Foreskin fibroblast (primary cell): ENCODE measurements at places on chromosomes 12 and 14.

GRCh38 chr14:100889641-100890040 lies 13.9 kb downstream of the RTL1 start:
- no peak for DNase-seq

- no peak for DNase-seq
Observed at GRCh38 chr14:65159281-65160062, 57.2 kb upstream of the MAX start.

GRCh38 chr14:29166507-29166906 lies 399.9 kb downstream of the FOXG1 start:
- no peak for DNase-seq

DNA sequence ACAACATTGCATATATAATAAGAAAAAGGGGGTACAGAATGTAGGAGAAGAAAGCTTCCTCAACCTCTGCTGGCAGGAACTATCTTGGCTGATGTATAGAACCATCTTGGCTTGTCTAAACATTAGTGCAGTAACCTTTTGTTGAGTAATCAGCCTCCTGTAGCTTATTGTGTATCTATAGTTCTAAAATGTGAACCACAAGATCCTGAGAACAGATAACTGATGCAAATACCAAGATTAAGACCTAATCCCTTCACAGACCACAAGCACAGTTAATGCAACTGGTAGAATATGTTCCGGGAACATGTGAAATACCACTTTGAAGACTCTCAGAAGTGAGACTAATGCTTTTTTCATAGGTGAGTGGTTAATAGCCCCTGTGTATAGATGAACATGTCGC lies 50.7 kb upstream of the KCNC2 start:
- DNase-seq = no peak

DNA sequence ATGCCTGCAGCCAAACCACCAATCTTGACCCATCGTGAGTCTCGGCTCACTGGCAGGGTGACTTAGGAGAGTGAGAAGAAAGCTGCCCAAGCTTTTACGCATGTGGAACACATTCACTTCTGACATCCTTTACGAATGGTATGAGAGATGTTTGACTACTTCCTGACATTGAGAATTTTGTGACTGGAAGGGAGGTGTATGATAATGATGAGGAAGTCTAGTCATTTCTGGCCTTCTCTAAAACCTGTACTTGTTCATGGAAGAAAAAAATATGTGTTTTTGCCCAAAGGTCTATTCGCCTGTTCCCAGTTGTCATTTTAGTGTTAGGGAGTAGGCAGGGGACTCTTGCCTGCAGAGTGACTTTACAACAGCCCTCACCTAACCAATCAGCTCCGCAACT lies 227.2 kb upstream of the ATP2B1 start:
- DNase-seq = no peak

DNA sequence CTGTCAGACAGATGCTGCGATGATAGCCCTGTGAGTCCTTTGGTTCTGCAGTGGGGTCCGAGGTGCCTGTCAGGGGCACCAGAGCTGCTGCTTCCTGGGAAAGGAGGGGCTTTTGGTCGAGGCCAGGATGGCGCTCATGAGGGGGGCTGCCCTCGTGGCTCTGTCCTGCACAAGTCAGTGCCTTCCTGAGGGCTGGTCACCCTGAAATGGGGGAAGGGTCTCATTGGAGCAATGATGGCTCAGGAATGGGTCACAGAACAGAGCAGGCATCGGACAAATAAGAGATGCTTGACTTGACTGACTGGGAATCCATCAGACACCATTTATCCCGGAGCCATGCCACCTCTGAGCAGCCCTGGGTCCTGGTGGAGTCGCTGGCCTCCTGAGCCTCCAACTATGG lies 121.9 kb downstream of the ADGRD1 start:
- DNase-seq = no peak

DNA sequence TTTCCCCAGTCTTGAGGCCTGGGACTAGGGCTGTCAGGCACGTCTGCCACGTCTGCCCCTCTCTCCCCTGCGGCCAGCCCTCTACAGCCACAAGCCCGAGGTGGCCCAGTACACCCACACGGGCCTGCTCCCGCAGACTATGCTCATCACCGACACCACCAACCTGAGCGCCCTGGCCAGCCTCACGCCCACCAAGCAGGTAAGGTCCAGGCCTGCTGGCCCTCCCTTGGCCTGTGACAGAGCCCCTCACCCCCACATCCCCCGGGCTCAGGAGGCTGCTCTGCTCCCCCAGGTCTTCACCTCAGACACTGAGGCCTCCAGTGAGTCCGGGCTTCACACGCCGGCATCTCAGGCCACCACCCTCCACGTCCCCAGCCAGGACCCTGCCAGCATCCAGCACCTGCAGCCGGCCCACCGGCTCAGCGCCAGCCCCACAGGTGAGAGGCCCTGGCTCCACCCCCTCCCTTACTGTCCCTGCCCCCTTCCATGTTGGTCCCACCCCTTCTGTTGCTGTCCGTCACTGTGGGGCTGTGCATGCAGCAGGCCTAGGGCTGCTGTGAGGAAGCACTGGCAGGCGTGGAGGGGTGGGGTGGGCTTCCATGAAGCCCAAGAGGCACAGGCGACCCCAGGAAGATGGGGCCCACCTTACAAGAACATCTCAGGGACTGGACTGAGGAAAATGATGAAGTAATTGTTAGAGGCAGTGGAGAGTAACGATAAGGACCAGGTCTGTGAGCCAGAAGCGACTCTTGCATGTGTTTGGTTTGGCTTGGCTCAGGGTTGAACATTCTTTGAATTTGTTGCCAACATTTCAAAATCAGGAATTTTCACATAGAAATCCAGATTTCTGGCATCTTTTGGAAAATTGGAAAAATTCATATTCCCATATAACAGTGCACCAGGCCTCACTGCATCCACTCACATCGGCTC lies 16.8 kb downstream of the C12orf43 start:
- peak; percentile 15 for DNase-seq

GRCh38 chr14:90294872-90295271 lies 36.9 kb downstream of the NRDE2 start:
- no peak for DNase-seq

DNA sequence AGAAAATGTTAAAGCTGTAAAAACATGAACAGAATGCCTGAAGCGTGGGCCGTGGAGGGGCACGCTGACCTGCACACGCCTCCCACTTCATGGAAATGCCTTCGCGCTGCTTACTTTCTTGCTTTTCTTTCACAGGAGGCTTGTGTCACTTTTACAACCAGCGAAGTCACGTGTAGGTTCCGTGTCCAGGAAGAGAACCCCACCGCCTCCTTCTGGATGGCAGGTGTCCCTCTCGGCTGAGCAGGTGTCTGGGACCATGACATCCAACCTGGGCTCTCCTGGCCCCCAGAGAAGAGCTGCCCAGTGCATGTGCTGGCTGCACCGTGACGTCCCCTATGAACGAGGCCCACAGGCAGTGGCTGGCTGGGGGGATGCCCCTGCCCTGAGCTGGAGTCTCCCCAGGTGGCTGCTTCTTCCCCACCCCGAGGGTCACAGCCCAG lies 345.0 kb upstream of the SFSWAP start:
- no peak for DNase-seq

DNA sequence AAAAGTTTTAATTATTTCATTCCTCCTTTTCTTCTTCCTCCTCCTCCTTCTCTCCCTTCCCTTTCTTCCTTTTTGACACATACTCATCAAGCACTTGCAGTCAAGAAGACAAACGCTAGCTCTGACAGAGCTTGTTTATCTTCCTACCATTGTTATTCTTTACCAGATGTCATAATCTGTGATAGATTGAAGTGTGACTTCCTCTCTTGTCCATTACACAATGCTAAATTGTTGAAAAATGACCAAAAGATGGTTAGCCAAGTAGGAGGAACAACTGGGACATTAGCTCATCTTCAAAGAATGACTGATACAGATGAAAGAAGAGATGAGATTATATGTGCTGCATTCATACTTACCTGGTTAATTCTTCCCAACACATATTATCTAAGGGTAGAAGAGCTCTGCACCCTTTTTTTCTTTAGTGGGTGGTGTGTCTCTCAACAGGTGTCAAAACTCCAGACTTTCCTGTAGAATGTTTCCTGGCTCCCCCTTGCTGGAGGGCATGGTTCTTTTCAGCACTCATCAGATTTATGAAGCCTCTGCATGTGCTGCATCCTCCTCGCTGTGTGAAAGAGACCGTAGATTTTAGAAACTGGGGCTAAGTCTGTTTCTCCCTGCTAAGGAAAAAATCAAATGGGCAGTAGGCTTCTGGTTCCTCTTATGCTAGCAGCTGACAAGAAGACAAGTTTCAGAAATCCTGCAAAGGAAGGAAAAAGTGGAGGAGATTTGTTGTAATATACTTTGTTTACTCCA lies 147.1 kb downstream of the TMX1 start:
- DNase-seq = peak; percentile 68

GRCh38 chr12:59742841-59743240 lies 147.0 kb downstream of the SLC16A7 start:
- peak; percentile 62 for DNase-seq

- no peak for DNase-seq
Observed at GRCh38 chr14:46433381-46433780, 218.2 kb downstream of the RPL10L start.

- DNase-seq = no peak
Observed at GRCh38 chr14:89652352-89652751, 235.3 kb upstream of the FOXN3 start.

DNA sequence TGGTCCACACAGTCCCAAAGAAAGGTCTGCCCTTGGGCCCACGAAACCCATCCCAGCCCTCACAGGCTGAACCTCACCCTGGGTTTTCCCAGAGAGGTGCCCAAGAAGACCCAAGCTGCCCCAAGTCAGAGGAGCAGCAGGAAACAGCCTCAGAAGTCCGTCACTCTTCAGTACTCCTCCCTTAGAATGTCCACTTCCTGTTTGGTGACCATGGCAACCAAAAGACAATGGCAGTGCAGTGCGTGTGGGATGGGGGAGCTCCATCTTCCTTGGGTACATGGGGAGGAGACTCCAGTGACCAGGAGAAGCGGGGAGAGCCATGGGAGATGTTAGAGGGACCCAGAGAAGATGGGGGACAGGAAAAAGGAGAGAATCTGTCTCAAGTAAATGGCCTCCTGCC lies 11.3 kb downstream of the SELPLG start:
- no peak for DNase-seq

DNA sequence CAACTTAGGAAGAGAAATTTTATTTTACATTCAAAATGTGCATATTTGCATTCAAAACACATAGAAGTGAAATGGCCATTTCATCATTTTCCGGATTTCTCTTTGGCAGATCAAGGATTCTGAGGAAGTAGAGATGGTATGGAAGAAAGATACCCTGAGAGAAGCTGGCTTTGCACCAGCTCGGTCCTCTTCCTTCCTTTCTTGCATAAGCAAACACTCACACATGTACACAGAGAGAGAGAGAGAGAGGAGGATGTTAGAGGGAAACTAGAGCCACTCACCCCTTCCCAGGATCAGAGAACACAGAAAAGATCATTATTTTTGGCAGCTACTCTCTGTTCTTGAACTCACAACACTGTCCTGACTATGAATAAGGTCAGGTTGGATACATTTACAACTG lies 15.6 kb upstream of the PLEKHD1 start:
- peak; percentile 4 for DNase-seq

DNA sequence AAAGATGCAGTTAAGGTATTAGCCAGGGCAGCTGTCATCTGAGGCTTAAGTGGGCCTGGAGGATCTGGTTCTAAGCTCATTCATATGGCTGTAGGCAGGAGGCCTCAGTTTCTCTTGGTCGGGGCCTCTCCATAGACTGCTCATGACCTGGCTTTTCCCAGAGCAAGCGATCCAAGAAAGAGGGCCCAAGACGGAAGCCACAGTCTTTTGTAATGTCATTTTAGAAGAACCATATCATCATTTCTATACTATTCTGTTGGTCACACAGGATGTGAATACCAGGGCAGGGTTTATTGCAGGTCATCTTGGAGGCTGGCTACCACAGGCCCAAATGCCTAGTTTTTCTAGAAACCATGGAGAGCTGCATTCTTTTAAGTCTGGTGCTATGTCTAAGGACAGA lies 47.7 kb downstream of the GNG2 start:
- DNase-seq = peak; percentile 24

DNA sequence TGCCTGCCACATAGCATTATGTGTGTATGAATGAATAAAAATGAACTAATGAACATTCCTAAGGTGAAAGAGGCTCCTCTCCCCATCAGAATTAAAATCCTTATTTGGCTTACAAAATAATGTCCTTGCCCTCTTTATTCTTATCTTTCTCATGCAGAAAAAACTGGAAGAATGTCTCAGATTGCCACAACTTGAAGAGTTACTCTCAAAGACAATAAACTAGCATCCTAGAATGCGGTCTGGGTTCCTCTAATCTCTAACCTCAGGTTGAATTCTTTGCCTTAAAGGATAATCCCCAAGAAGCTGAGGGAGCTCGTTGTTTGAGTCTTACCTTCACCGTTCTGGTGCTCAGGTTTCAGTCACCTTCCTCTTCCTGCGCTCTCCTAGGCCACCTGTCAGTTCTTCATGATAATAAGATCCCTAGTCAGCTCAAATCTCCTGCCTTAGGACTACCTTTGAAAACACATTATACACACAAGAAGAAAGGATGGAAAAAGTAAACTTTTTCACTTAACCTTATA lies 147.1 kb downstream of the PHLDA1 start:
- DNase-seq = no peak

DNA sequence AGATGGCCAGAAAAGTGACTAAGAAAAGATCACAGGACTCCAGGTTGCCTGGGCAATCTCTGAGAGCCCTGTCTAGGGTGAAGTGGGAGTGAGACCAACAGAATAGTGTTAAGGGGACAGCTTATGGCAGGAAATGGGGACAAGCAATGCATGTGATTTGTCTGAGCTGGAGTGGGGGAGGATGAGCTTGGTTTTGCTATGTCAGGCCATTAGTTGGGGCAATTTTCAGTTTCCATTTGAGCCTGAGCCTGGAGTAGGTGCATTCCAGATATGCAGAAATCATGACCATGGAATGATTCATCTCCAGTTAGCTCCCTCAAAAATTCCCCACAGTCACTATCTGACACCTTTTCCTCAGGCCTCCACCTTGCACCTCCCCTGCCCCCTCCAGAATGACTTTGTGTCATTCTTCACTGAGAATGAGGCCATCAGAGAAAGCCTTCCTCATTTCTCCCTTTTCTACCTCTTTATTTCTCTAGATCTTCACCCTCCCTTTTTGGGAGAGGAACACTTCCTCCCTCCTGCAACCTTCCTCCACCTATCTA lies 150.9 kb upstream of the PLEKHG7 start:
- DNase-seq = peak; percentile 54

GRCh38 chr12:15575671-15576541 lies 213.3 kb downstream of the EPS8 start:
- no peak for DNase-seq

GRCh38 chr12:50149311-50149710 lies 17.9 kb downstream of the CERS5 start:
- no peak for DNase-seq

- DNase-seq = no peak
Observed at GRCh38 chr14:41299924-41300323, 306.8 kb upstream of the LRFN5 start.

DNA sequence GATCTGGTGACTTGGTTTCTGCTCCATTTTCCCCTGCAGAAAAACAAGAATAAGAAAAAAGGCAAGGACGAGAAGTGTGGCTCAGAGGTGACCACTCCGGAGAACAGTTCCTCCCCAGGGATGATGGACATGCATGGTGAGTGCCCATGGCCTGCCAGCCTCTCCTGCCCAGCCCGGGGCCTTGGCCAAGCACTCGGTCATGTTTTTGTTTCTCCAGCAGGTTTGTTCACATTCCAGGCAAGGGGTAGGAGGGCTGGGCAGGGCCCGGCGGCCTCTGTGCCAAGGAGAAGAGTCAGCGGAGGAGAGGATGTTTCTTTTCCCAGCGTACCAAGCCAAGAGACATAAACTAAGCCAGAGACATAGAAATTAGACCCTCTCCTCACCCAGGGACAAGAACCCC lies 13.6 kb downstream of the BCL7A start:
- DNase-seq = no peak

- DNase-seq = no peak
Observed at GRCh38 chr12:132789099-132789471, 27.5 kb upstream of the ANKLE2 start.

GRCh38 chr12:122882908-122883558 lies 12.9 kb downstream of the VPS37B start:
- no peak for DNase-seq
